ENCODE measurements at places on chromosomes 5 and 9.

- DNase-seq, result no peak
These were observed 83.1 kb downstream of the WWC1 start for GRCh38 chr5:168374532-168374931.

DNA sequence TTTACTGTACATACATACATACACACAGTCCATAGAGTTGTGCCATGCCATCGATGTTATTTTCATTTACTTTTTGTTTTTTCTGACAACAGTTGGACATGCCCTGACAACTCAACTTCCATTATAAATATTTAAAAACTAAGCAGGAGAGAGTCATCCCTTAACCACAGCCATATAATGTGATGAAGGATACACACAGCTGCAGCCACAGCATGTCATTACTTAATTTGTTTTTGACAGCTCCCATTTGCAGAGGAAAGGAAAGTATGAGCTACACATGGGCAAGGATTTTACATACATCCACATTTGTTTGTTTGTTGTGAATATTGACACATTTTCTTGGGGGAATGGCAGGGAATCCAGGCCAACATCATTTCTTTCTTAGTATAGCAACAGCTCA lies 91.5 kb upstream of the TUT7 start:
- no peak for DNase-seq

DNA sequence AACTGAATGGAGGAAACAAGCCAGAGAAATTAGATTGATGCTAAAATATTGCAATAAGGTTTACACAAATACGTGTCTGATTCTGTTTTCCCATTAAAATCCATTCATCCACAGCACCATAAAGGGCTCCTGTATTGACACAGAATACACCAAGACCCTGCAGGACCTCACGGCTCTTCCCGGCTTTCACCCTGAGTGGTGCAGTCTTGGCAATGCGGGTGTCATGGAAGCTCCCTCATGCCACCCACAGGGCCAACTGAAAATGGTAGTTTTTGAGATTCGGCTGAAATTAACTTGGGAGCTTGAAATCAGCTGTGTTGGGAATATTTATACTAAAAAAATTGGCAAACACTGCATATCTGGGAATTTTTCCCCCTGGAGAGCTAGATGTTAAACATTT lies 17.3 kb upstream of the EXOC3 start:
- DNase-seq, result no peak

GRCh38 chr9:112013266-112013665 lies 116.7 kb downstream of the UGCG start:
- DNase-seq, result no peak

DNA sequence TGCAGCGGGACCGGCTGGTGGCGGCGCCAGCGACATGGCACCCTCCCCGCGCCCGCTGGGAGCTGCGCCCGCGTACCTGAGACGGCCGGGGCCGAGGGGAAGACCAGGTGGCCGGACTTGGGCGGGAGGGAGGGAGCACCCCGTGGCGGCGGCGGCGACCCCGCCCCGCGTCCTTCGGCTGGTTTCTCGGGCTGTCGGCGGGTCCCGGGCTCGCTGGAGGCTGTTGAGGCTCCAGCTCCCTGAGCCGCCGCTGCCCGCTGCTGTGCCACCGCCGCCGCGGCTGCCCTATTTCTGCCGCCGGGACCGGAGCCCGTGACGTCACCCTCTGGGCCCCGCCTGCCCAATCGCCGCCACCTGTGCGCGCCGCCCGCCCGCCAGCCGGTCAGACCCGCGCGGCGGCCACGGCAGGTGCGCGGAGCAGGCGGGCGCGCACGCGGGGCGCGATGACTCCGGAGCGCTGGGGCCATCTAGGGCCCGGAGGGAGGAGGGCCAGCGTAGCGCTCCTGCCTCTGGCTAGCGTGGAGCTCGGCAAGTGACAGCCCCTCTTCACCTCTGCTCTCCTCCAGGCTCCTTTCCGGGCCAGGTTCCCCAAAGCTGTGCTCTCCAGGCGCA lies at the start of gene FSTL4:
Gene FSTL4, minus strand, starts transcription at position 293 of the 612 bp plus-strand sequence.
- DNase-seq, result no peak

GRCh38 chr5:176700239-176700847 lies 53.1 kb downstream of the TSPAN17 start:
- no peak for DNase-seq

- peak; percentile 48 for DNase-seq
These were observed 19.8 kb downstream of the TRIP13 start for GRCh38 chr5:912280-913091.

GRCh38 chr9:137234758-137235423 lies 4.2 kb downstream of the SLC34A3 start:
- DNase-seq, result no peak

GRCh38 chr9:113454914-113455761 lies 8.4 kb upstream of the RGS3 start:
- DNase-seq, result no peak

- DNase-seq, result peak; percentile 64
These were observed 16.7 kb upstream of the HSD17B4 start for GRCh38 chr5:119435436-119436132.

GRCh38 chr5:124277767-124278545 lies 468.5 kb downstream of the ZNF608 start:
- no peak for DNase-seq

GRCh38 chr9:18052060-18052459 lies 421.9 kb upstream of the ADAMTSL1 start:
- DNase-seq, result no peak

DNA sequence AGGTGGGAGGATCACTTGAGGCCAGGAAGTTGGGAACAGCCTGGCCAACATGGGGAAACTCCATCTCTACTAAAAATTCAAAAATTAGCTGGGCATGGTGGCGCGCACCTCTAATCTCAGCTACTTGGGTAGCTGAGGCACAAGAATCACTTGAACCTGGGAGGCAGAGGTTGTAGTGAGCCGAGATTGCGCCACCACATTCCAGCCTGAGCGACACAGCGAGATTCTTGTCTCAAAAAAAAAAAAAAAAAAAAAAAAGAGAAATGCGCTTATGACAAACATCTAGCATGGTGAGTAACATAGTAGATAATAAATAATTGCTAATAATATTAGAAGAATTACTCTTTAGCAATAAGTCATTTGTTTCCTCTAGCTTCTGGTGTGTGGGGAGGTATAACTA lies 25.9 kb downstream of the RUSC2 start:
- no peak for DNase-seq

- DNase-seq, result no peak
These were observed 430.6 kb upstream of the DAP start for GRCh38 chr5:11191673-11192072.

All from stimulated activated CD4-positive, alpha-beta T cell treated with anti-CD3 and anti-CD28 coated beads, Interleukin-2, amount 100 ng/mL, for 4 hours (primary cell).